ENCODE measurements at places on chromosomes 12 and 14. TPM values are rescaled to one million over a fixed set of nuclear protein-coding genes. Genes with fewer than 3 reads are reported as not detected.

GRCh38 chr12:131561051-131561450, 149.8 kb upstream of the SFSWAP start:
- peaks cover 24% of the 10 kb centered on the region for H3K4me1 ChIP-seq
- peak; percentile 83 for DNase-seq
- H3K27me3 ChIP-seq = no peaks in the 10 kb centered on the region
- H3K4me3 ChIP-seq = no peak overlapping the region

VRTN gene
- total RNA-seq = not detected

RNASE7 gene
- total RNA-seq = not detected

DTX3 gene
- 36.2 TPM for total RNA-seq

DNA sequence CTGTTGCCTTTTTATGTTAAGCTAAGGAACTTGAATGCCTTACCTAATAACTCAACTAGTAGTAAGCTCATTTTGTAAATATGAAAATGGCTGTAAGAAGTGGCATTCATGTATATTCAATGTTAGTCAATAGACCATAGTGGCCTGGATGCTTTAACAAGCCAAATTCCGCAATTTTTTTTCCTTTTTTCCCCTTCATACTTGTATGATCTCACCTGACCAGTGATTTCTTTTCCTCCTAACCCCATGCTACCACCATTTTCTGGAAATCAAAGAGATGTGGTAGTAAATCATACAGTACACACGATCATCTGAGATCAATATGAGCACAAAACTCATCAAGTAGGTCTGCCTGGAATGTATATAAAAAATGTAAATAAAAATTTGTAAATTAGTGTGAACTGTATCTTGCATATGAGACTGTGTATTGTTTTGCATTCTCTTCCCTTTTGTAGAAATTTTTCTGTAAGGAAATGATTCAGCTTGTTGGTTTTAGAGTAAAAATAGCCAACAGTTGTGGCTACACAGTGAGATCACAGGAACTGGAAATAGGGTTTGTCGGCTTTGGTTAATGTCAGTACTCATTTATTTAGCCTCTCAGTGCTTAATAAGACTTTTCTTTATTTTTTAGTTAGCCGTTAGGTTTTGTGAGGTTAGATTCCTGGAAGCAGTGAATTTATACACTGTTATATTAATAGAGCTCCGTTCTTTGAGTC, 62.5 kb downstream of the ETNK1 start:
- no peak overlapping the region for H3K4me3 ChIP-seq
- no peaks in the 10 kb centered on the region for H3K4me1 ChIP-seq
- DNase-seq = no peak
- H3K27me3 ChIP-seq = no peaks in the 10 kb centered on the region
- H3K27ac ChIP-seq = no peak overlapping the region

GLT1D1 gene
- 6.2 TPM for total RNA-seq

GRCh38 chr14:75457648-75458165, 29.9 kb downstream of the JDP2 start:
- no peak for DNase-seq
- H3K4me3 ChIP-seq = no peak overlapping the region
- H3K27me3 ChIP-seq = no peaks in the 10 kb centered on the region
- peaks cover 57% of the 10 kb centered on the region for H3K4me1 ChIP-seq
- H3K36me3 ChIP-seq = peaks cover 39% of the 10 kb centered on the region

- H3K27ac ChIP-seq = no peak overlapping the region
- H3K4me1 ChIP-seq = no peaks in the 10 kb centered on the region
- no peaks in the 10 kb centered on the region for H3K36me3 ChIP-seq
- no peak for DNase-seq
- H3K27me3 ChIP-seq = no peaks in the 10 kb centered on the region
Measured at GRCh38 chr14:56244138-56244789, 126.1 kb downstream of the PELI2 start.

GRCh38 chr14:81164167-81164774, 56.5 kb downstream of the GTF2A1 start:
- H3K4me1 ChIP-seq = no peaks in the 10 kb centered on the region
- H3K27ac ChIP-seq = no peak overlapping the region

GRCh38 chr14:75523771-75524171, 1.5 kb downstream of the BATF start:
- no peak for DNase-seq
- no peaks in the 10 kb centered on the region for H3K27me3 ChIP-seq

RDH5 gene
- 7.7 TPM for total RNA-seq

DNA sequence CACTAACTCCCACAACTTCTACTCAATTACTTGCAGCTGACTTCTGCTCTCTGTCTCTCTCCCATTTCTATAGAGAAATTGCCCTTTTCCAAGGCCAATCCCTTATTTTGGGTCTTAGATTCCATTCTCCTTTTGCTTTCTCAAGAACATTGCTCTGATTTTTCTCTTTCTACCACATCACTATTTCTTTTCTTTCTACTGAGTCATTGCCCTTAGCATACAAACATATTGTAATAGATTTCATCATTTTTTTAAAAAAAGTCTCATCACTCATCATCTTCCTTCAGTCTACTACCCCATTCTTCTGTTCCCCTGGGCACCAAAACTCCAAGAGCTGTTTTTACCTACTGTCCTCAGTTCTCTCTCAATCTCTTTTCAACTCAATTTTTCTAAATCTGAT, 4.4 kb upstream of the KCNA1 start:
- H3K4me3 ChIP-seq = no peak overlapping the region
- H3K27ac ChIP-seq = no peak overlapping the region
- no peaks in the 10 kb centered on the region for H3K36me3 ChIP-seq
- H3K27me3 ChIP-seq = peaks cover 31% of the 10 kb centered on the region

- no peak overlapping the region for H3K27ac ChIP-seq
- DNase-seq = no peak
- H3K36me3 ChIP-seq = no peaks in the 10 kb centered on the region
- H3K4me3 ChIP-seq = no peak overlapping the region
Measured at GRCh38 chr12:19972325-19973288, 395.7 kb upstream of the PDE3A start.

HOXC11 gene
- total RNA-seq = not detected

DNA sequence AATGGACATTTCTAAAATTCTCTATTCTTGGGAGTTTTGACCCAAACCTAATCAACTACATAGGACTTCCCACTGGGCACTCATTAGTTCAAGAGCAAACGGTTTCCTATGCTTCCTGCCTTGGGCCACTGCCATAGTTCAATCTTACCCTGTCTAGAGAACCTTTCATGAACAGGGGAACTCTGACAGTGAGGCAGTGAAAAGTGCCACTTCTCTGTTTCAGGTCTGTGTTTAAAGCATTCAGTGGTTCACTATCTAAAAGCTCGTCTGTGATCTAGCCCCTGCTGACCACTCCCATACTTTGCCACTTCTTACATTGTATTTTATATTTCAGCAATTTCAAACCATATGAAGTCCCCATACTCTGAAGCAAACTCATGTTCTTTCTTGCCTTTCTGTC, 122.7 kb upstream of the IGF1 start:
- H3K27ac ChIP-seq = no peak overlapping the region
- no peaks in the 10 kb centered on the region for H3K27me3 ChIP-seq
- H3K36me3 ChIP-seq = no peaks in the 10 kb centered on the region
- H3K4me3 ChIP-seq = no peak overlapping the region
- H3K4me1 ChIP-seq = no peaks in the 10 kb centered on the region

GRCh38 chr12:6383572-6384498, at the start of gene LTBR:
Gene LTBR (plus strand): TSS chr12:6384162. CDS start chr12:6384359, 197 bp downstream.
- peak; percentile 28 for DNase-seq
- peaks cover 22% of the 10 kb centered on the region for H3K4me1 ChIP-seq
- H3K27ac ChIP-seq = peak within 1 kb of the TSS; percentile 78
- peaks cover 10% of the 10 kb centered on the region for H3K36me3 ChIP-seq
- peaks cover 2% of the 10 kb centered on the region for H3K27me3 ChIP-seq
- peak within 1 kb of the TSS; percentile 50 for H3K4me3 ChIP-seq

DNA sequence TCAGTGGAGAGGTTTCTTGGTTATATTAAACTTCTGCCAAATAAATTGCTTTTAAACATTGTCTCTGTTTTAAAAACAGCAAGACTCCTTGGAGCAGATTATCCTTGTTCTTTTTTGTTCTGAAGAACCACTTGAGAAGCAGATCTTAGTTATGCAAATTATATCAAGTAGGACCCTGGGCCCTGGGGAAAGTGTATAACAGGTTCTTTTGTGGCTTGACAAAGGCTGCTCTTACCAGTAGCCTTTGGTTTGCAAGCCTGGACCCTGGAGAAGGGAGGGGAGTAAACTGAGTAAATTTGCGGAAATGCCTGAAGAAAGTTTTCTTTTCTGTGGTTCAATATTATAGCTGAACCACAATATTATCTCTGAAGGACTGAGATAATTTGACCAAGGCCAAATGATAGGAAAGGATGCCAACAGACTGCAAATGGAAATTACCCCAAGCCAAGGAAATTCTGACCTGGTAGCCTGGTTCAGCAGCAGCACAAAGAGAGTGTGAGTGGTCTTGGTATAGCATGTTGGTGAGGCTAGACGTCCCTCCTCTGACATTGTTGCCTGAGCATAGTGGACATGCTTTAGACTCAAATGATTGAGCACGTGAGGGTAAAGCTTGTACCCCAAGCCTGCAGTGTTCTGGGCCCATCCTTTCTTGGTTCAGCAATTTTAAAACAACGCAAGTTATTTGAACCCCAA, 30.4 kb upstream of the SIX1 start:
- no peaks in the 10 kb centered on the region for H3K27me3 ChIP-seq
- H3K4me1 ChIP-seq = no peaks in the 10 kb centered on the region
- no peak overlapping the region for H3K4me3 ChIP-seq
- H3K27ac ChIP-seq = no peak overlapping the region
- DNase-seq = no peak

DACT1 gene
- 24.0 TPM for total RNA-seq

GRCh38 chr14:35471803-35472202, 62.2 kb upstream of the INSM2 start:
- DNase-seq = no peak
- H3K4me3 ChIP-seq = no peak overlapping the region
- no peaks in the 10 kb centered on the region for H3K4me1 ChIP-seq

MSRB3 gene
- total RNA-seq = 20.6 TPM

- no peaks in the 10 kb centered on the region for H3K27me3 ChIP-seq
- no peak for DNase-seq
- H3K27ac ChIP-seq = no peak overlapping the region
- no peaks in the 10 kb centered on the region for H3K4me1 ChIP-seq
- no peaks in the 10 kb centered on the region for H3K36me3 ChIP-seq
Measured at GRCh38 chr12:54622463-54623183, 12.1 kb downstream of the LACRT start.

TAS2R13 gene
- 10.9 TPM for total RNA-seq

LAG3 gene
- total RNA-seq = 0.33 TPM

KCNA5 gene
- total RNA-seq = 9.2 TPM

PCK2 gene
- total RNA-seq = 5.1 TPM

DNA sequence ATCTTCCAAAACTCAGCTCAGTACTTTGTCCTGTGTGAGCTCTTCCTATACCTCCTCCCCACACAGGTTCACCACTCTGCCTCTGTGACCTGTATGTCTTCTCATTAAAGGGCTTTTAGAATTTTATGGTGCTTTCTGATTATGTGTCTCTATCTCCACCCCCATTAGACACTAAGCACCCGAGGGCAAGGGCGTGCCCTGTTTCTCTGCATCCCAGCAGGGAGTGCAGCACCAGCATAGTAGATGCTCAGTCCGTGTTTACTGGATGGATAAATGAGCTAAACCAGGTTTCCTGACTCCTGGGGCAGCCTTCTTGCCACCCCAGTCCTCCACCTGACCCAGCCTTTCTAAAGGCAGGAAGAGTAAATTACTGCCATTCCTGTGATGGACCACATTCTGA, 333.8 kb downstream of the CACNA1C start:
- no peak overlapping the region for H3K4me3 ChIP-seq
- no peak for DNase-seq
- peaks cover 5% of the 10 kb centered on the region for H3K4me1 ChIP-seq
- no peak overlapping the region for H3K27ac ChIP-seq
